ENCODE measurements at places on chromosomes 12 and 14.

- no peak for DNase-seq
Observed at GRCh38 chr14:104082807-104083206, 2.7 kb upstream of the ASPG start.

DNA sequence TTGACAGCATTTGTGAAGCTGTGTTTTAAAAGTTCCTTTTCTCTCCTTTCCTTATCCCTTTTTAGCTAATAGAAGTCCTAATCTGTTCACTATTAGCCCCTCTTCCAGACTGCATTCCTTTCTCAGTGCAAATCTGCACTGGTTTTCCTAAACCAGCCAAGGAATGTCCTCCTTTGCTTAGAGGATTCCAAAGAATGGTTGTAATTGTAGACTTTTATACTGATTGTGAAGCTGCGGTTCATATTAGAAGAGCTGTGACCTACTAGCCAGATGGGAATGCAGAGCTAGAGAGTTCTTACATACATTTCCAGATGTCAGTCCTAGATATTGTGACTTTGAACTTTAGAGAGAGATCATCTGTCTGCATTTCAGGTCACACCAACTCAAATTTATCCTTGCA, 79.8 kb downstream of the MYRFL start:
- DNase-seq: no peak

- no peak for DNase-seq
Observed at GRCh38 chr14:56131004-56131864, 13.0 kb downstream of the PELI2 start.

DNA sequence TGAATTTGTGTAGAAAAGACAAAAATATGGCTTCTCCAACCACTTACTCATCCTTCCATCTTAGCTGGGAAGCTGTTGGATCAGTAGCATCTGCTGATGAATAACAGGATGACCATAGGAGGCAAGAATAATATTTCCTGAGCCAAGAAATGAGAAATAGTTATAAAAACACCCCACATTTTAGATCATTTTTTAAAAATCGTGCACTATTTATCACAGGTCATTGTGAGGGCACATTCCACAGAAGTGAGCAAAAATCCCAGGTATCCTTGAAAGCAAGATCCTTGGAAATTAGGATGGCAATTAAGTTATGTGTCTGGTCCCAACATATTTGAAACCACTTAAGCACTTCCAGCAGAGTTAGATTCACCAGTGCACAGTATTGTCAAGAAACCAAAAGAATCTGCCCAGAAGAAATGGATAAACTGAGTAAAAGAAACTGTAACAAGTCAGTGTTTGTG, 8.4 kb downstream of the FAR2 start:
- no peak for DNase-seq

- no peak for DNase-seq
Observed at GRCh38 chr14:68380329-68380741, 412.5 kb downstream of the ZFP36L1 start.

DNA sequence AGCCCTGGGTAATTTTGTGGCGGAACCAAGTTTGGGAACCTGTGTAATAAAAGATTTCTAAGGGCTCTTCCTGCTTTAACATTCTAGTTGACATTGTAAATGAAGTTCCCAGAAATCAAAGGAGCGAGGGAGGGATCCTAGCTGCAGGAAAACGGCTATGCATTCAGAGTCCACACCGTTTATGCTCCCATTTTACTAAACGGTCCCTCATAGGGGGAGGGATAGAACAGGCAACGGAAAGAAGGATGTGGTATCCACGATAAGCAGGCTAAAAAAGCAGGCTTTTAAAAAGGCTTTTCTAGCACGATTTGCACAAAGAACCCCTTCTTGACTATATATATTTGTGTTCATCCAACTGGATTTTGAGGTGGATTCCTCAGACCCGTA, 559 bp downstream of the SYNJ2BP start:
- no peak for DNase-seq

DNA sequence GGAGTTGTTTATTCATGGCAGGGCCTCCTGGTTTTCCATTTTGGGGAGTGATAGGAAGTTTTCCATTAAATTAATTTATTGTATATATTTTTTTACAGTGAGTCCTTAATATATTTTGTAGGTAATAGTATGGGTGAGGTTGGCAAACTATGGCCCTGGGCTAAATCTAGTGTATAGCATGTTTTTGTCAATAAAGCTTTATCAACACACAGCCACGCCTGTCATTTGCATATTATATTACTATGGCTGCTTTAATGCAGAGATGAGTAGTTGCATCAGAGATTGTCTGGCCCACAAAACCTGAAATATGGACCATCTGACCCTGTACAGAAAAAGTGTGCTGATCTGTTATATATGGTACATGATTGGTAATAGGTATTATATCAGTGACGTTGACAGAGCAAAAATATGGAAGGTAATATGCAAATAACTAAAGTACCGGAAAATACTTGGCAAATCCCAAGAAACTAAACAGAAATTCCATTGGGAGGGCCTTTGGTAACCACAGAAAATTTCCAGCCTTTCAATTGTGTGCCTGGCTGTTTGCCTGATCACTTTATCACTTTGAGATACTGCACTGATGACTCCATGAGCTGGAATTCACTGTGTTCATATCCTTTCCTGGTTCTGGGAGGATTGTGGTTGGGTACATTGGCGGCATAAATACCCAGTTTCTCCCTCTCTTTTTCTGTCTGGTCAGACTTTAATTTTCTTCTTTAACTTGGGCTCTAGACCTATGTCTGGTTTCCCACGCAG, 61.7 kb upstream of the RFLNA start:
- no peak for DNase-seq

DNA sequence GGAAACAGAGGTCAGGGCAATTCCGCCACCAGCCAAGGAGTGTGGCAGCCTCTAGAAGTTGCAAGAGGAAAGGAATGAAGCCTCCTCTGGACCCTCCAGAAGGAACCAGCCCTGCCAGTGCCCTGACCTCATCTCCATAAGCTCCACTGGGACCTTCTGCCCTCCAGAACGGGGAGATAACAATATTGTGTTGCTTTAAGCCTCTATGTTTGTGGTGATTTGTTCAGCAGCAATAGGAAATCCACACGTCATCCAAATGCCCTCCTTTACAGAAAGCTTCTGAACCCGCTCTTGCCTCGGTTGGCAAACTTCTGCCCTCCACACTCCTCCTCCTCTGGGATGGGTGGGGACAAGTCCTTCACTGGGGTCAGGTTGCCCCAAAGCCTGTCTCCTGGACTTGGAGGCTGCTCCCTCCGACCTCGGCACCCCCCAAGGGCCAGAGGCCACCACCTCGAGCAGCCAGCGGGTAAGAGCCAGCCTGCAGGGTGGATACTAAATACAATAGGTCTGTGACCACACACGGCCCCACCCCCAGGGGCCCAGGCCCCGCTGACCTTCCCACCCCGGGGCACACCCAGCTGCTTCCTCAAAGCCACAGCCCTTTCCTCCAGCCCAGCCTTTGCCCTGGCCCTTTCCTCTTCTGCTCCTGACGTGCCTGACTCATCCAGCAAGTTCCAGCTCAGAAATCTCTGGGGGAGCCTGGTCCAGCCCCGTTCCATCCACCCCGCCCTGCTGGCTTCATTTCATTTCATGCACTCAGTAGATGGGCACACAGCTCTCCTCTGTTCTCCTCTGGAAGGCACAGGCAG, 58.7 kb upstream of the NCOR2 start:
- DNase-seq: no peak
